ENCODE measurements at places on chromosomes 5 and 9. TPM values are rescaled to one million over a fixed set of nuclear protein-coding genes. Genes with fewer than 3 reads are reported as not detected.

The CARD6 gene
- total RNA-seq = 2.7 TPM

DNA sequence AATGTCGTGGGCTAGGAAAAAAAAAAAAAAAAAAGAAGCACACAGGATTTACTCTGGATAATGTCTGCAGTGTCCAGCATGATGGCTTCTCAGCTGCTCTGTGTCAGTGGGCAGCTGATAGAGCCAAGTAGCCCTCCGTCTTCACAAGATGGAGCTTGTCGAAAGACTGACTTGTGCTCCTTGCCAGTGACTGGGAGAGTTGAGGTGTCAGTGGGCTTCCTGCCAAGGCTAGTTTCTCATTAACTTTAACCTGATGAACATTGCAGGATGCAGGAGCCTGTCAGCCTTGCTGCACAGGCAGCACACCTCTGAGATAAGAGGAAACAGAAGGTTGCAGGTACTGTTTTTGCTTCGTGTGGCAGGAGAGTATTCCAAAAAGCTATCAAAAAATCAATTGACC lies 171.4 kb upstream of the SGCD start:
- DNase-seq = no peak
- no peaks in the 10 kb centered on the region for H3K36me3 ChIP-seq
- H3K4me1 ChIP-seq = no peaks in the 10 kb centered on the region

- no peak overlapping the region for H3K4me3 ChIP-seq
- H3K4me1 ChIP-seq = no peaks in the 10 kb centered on the region
- H3K27ac ChIP-seq = no peak overlapping the region
- no peaks in the 10 kb centered on the region for H3K36me3 ChIP-seq
These were observed 472.3 kb downstream of the PLK2 start for GRCh38 chr5:57987552-57987951.

The MED7 gene
- total RNA-seq = 13.3 TPM

DNA sequence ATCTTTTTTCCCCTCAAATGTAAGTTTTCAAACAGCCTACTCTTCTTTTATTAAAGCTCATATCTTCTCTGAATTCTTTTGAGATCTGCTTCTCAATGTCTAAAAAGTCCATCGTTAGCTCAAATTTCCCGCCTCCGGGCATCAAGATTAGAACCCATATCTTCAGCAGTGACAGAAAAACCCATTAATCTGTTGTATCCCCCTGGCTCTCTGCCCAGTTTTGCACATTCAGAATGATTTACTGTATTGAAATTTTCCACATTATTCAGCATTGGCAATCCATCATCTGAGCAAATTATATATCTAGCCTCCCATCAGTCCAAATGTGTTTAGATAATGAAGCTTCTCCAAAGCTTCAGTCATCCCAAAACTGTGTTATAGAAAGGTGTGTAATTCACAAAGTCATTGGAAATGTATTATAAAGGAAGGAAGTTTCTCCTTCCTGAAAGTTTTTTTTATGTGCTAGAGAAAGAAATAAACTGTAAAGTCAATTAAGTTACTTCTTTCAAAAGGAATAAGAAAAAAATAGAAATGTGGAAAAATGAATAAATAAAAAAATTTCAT lies 849.9 kb downstream of the MAT2B start:
- H3K4me3 ChIP-seq = no peak overlapping the region
- no peak for DNase-seq
- no peaks in the 10 kb centered on the region for H3K4me1 ChIP-seq
- H3K36me3 ChIP-seq = no peaks in the 10 kb centered on the region
- H3K27ac ChIP-seq = no peak overlapping the region

GRCh38 chr5:122420091-122420490 lies 108.1 kb downstream of the SNCAIP start:
- no peaks in the 10 kb centered on the region for H3K36me3 ChIP-seq
- H3K4me3 ChIP-seq = no peak overlapping the region

DNA sequence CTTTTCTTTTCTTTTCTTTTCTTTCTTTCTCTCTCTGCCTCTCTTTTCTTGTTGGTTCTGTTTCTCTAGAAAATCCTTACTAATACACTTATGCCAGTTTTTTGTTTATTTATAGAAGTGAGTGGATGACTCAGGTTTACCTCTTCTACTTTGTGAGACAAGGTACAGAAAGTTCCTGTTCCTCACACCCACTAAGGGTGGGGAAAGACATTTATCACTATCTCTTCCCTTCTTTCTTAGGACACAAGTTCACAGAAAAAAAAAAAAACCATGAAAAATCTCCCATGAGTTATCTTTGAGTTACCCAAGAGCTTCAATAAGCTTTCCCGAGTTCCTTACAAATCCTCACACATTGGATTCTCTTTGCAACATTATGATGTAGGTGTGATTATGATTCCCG lies 60.9 kb upstream of the CD180 start:
- no peaks in the 10 kb centered on the region for H3K36me3 ChIP-seq
- DNase-seq = no peak
- no peak overlapping the region for H3K27ac ChIP-seq
- no peak overlapping the region for H3K4me3 ChIP-seq

GRCh38 chr9:20580673-20581072 lies 41.6 kb downstream of the MLLT3 start:
- no peak for DNase-seq
- H3K36me3 ChIP-seq = no peaks in the 10 kb centered on the region
- H3K4me3 ChIP-seq = no peak overlapping the region
- no peak overlapping the region for H3K27ac ChIP-seq
- H3K4me1 ChIP-seq = no peaks in the 10 kb centered on the region
- H3K27me3 ChIP-seq = no peaks in the 10 kb centered on the region

DNA sequence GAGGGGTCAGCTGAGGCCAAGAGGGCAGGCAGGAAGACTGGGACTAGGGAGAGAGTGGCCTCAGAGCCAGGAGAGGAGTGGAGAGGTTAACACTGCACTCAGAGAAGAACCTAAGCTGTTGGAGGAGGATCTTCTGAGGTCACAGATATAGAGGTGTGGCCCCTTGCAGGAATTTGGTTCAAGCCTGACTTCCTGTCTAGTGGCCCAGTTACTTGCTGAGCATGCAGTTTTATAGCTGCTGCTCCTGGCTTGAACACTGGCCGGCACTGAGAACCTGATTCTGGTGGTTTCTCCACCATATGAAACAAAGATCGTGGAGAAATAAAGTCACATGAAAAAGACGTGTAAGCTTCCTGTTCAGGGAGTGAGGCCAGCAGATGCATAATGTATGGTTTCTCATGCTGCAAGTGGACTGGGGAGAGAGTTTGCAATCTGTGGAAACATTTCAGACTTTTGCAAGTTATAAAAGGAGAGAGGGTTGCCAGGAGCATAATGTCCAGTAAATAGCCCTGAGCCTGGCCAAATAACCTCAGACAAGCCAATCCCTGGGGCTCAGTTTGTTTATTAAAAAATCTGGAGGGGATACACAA lies 82.6 kb downstream of the GALNT10 start:
- H3K27ac ChIP-seq = peak overlapping the region; percentile 66
- H3K27me3 ChIP-seq = no peaks in the 10 kb centered on the region
- no peaks in the 10 kb centered on the region for H3K36me3 ChIP-seq
- DNase-seq = peak; percentile 34
- no peak overlapping the region for H3K4me3 ChIP-seq

The ABITRAM gene
- total RNA-seq = 8.4 TPM

DNA sequence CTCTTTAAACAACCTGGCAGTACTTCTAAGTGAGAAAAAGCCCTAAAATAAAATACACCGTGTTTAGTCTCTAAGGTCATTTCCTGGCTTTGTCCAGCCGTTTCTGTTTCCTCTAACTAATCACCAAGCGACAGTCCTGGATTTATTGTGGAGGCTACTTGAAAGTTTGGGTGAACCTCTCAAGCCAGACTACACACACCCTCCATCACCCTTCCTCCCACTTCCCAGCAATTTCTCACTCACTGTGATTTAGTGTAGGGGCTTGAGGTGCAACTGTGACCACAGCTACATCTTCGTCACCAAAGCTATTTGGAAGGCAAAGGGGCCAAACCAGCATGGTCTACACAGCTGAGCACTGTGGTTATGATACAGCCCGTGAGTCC lies 240.0 kb upstream of the SLC24A2 start:
- H3K4me1 ChIP-seq = no peaks in the 10 kb centered on the region
- no peaks in the 10 kb centered on the region for H3K36me3 ChIP-seq
- no peak overlapping the region for H3K27ac ChIP-seq
- no peaks in the 10 kb centered on the region for H3K27me3 ChIP-seq
- DNase-seq = no peak

GRCh38 chr5:117010574-117010973 lies 436.0 kb upstream of the SEMA6A start:
- no peaks in the 10 kb centered on the region for H3K4me1 ChIP-seq
- no peaks in the 10 kb centered on the region for H3K36me3 ChIP-seq
- no peak overlapping the region for H3K4me3 ChIP-seq
- no peak overlapping the region for H3K27ac ChIP-seq

The PLPPR1 gene
- 1.1 TPM for total RNA-seq

The TAF11L5 gene
- total RNA-seq = not detected

GRCh38 chr9:115694991-115695390 lies 458.6 kb upstream of the PAPPA start:
- no peak overlapping the region for H3K4me3 ChIP-seq
- no peak for DNase-seq
- H3K27me3 ChIP-seq = no peaks in the 10 kb centered on the region
- H3K27ac ChIP-seq = no peak overlapping the region
- no peaks in the 10 kb centered on the region for H3K4me1 ChIP-seq

DNA sequence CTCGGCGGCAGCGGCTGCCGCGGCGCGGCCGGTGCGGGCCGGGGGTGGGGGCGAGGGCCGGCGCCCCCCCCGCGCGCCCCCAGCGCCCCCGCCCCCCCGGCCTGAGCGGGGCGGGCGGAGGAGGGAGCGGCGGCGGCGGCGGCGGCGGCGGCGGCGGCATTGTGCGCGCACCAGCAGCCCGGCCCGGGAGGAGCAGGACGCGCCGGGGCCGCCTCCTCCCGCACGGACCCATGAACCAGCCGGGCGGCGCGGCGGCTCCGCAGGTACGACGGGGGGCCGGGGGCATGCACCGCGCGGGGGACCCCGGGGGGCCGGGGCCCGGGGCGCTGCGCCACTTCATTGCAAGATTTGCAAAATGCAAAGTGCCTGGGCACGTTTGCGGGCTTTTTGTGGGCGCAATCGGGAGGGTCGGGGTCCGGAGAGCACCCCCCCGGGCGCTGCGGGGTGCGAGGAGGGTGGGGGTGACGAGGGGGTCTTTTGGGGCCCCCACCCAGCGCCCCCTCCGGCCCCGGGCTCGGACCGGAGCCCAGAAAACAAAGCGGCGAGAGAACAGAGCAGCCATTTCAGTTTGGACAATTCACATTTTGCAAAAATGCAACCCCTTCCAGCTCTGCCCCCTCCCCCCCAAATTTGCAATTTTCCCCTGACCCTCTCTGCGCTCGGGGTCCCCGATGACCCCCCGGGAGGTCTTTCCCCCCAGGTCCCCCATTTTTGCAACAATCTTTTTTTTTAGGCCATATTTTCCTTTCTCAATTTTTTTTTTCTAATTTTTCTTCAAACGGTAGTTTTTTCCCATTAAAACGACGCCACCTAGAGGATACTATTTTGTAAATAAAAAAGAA lies at the start of gene ZNF618:
TSS of gene ZNF618 (plus strand) at position 159 of the 842 bp plus-strand sequence. CDS start at position 231, 72 bp downstream.
- no peaks in the 10 kb centered on the region for H3K36me3 ChIP-seq
- H3K27me3 ChIP-seq = no peaks in the 10 kb centered on the region
- H3K4me3 ChIP-seq = peak within 1 kb of the TSS; percentile 96
- DNase-seq = no peak

The COL5A1 gene
- total RNA-seq = 117 TPM

DNA sequence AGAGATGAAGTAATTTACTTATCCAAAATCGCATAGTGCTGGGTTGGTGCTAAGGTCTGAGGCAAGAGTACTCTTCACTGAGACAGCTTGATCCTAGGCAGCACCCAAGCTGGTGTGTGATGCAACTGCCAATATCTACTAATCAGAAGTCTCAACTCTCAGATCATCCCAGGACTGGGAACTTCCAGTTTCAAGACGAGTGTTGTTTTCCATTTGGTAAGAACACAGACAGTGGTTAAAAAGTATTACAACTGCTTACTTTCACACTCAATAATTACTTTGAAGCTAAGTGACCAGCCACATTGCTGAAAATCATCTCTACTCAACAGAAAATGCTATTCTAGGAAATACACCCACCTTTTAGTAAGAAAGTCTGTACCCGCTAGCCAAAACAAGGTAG lies 45.3 kb downstream of the FBXW11 start:
- no peaks in the 10 kb centered on the region for H3K36me3 ChIP-seq
- H3K4me3 ChIP-seq = no peak overlapping the region
- no peaks in the 10 kb centered on the region for H3K27me3 ChIP-seq
- peaks cover 15% of the 10 kb centered on the region for H3K4me1 ChIP-seq

DNA sequence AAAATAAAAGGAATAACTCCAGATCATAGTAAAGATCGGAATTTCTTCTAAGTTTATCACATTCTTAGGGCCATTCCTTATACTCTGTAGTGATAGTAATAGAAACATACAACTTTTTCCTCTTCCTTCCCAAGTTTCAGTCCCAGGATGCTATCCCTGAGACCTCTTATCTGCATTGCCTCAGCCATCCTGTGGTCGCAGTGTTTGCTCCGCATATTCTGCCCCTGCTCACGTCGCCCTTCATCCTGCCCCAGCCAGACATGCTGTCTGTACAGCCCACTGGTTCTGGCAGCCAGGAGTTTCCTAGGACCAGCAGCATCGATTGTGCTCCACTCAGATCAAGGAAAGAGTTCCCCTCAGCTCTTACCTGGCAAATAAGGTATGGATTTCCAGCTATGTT lies 132.7 kb upstream of the ERCC6L2 start:
- H3K4me1 ChIP-seq = no peaks in the 10 kb centered on the region
- no peak overlapping the region for H3K27ac ChIP-seq
- H3K27me3 ChIP-seq = no peaks in the 10 kb centered on the region
- H3K36me3 ChIP-seq = no peaks in the 10 kb centered on the region
- H3K4me3 ChIP-seq = no peak overlapping the region

GRCh38 chr5:133816791-133817190 lies 151.6 kb downstream of the C5orf15 start:
- no peaks in the 10 kb centered on the region for H3K27me3 ChIP-seq
- H3K4me3 ChIP-seq = no peak overlapping the region
- DNase-seq = no peak
- H3K36me3 ChIP-seq = no peaks in the 10 kb centered on the region

The FRMD3 gene
- total RNA-seq = 4.7 TPM

DNA sequence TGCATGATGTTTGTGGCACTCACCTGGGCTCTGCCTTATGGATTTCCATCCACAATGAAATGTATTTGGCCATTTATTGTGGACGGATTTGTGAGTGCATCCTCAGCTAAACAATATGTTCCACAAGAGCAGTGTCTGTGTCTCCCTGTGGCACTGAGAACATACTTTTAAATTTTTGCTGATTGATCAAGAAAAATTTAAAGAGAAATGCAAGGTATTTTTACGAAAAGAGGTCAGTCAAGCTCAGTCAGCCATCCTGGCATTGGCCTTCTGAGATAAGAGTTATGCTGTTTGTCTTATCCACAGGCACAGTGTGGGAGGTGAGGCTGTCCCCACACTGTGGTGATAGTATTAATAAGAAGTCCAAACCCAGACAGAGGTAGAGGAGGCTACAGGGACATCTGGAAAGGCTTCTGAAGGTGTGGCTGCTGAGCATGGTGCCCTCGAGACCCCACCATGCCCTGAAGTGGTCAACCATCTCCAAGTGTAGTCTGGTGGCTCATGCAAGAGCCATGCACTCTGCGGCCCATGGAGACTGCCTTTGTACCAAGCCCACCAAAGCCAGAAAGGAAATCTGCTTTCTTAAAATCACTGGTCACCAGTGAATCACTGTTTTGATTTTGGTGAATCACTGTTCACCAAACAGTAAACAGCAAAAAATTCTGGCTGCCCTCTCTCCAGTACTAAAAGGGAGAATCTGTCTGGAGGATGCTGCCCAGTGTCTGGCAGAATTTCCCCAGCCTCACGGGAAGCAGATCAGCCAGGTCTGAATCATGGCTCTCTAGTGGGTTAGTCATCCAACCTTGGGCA lies 28.8 kb downstream of the SPOCK1 start:
- H3K27me3 ChIP-seq = no peaks in the 10 kb centered on the region
- H3K27ac ChIP-seq = no peak overlapping the region
- H3K4me1 ChIP-seq = no peaks in the 10 kb centered on the region
- DNase-seq = no peak
- no peaks in the 10 kb centered on the region for H3K36me3 ChIP-seq
